Stimulated activated CD8-positive, alpha-beta memory T cell treated with anti-CD3 and anti-CD28 coated beads, Interleukin-12 subunit alpha, Interleukin-12 subunit beta, amount 100 ng/mL, for 1 hour (primary cell): ENCODE measurements at places on chromosomes 6 and 20.

DNA sequence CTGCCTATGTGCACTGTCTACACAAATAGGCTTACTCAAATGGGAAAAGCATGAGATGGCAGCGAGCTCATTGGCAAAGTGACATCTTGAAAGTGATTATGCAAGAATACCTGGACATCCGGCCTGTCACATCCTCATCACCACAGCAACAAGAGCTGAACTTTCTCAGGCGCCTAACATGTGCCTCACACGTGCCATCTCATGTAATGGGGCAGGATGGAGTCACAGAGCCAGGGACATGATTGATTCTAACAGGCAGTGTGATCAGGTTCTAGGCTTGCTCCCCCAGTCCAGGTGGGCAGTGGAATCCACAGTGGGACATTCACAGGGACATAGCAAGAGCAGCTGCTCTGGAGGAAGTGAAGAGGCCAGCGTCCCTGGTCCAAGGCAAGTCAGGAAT is 192.3 kb upstream of the SSTR4 start:
- DNase-seq: no peak

DNA sequence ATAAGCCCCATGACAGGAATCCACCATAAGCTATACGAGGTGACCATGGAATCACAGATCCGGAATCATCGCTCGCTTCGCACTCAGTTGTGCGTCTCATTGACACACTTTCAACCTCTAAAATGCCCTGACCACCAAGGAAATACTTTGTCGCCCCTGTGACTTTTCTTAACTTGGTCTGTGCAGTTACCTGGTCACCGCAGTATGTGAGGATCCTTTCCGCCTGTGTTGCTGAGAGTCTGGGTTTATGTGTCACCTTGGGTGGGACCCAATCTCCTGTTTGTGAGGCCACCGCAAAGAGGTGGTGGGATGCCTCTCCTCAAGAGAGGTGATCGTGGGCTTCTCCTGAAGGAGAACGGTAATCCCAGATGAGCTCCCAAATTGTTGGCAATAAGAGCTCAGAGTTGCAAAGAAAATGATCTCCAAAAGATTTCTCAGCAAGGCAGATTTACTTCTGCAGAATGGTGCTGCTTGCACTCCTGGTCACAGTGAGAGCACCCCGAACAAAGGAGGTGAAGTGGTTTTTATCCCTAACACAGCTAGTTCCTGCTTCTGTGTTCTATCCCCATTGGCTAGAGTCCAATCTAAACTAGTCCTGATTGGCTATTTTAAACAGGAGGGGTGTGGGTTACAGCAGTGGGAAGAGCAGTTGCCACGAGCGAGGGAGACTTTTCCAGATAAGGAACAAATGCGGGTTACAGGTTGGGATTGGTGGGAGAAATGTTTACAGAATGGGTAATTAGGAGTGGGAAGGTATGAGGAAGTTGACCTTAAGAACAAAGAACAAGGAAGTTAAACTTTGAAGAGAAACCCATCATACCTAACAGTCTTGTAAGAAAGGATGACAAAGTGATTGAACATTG is 9.1 kb upstream of the ZNFX1 start:
- DNase-seq: no peak

DNA sequence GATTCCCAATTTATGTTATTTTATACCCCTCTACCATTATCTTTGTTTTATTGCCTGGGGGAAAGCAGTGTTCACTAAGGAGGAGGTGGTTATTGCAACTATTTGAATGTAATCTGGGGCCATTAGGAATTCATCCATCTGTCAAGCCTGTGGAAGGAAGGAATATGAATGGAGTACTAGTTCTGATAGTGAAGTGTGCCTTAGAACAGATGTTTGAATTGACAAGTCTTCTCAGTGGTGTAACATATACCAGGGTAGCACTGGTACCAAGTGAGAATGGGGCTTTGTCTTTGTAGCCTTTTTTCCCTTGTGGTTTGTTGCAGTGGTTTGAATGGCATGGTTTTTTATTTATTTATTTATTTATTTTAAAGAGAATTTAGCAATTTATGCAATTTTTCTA is 27.9 kb upstream of the HDAC2 start:
- DNase-seq: no peak

DNA sequence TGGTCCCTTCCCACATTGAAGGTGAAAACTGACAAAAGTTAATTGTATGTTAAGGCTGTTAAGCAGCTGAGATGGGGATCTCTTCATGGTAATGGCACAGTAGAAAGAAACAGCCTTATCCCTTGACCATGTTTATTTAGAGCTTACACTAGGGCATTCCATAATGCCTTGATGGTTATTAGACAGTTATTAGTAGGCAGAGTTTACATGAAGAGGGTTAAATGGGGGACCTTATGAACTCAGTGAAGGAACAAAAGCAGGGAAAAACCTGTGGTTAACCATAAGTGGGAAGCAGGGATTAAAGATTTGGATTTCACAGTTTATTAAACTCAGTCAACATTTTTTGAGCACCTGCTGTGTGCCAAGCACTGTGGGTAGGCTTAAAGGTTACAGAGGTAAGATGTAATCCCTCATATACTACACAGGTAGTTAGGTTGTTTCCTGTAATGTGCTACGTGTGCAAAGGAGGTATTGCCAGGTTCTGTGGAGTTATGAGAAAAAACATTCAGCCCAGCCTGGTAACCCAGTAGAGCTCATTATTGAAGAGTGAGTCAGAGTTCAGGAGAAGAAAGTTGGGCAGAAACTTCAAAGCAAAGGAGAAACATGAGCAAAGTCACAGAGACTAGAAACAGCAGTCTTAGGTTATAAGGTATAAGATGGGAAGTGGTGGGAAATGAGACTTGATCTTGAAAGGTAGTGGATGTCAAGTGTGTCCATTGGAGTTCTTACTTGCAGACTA is 32.3 kb upstream of the GNRH2 start:
- DNase-seq: no peak

DNA sequence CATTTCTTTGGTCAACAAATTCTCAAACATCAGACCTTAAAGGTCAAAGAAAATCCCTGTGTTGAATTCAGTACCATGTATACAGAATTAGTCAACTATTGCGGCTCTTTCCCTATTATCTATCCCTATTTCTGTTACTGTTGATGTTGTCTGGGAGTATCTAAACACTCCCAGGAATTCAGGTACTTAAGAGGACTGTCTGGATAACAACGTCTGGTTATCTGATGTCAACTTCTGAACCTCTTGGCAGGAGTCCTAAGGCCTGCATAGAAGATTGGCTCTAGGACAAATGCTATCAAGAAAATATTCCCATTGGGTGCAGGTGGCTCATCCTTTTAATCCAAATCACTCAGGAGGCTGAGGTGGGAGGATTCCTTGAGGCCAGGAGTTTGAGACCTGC is 255.6 kb downstream of the KHDC1L start:
- DNase-seq: no peak

DNA sequence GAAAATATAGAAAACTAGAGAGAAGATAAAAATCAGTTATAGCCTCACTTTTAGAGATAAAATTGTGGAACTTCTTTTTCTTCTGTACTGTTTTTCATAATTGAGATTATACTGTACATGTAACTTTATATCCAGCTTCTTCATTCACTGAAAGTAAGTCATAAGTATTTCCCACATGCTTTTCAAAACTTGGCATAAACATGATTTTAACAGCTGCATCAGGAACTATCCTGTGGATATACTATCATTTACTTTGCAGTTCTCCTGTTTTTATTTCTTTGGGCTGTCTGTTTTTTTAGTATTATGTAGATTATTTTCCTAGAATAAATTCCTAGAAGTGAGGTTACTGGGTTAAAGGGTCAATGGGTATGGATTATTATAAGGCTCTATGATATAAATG is 14.8 kb downstream of the DSTN start:
- no peak for DNase-seq

GRCh38 chr20:16407251-16408067 is 165.8 kb downstream of the KIF16B start:
- DNase-seq: no peak

GRCh38 chr6:148324297-148324985 is 18.2 kb upstream of the SASH1 start:
- no peak for DNase-seq

DNA sequence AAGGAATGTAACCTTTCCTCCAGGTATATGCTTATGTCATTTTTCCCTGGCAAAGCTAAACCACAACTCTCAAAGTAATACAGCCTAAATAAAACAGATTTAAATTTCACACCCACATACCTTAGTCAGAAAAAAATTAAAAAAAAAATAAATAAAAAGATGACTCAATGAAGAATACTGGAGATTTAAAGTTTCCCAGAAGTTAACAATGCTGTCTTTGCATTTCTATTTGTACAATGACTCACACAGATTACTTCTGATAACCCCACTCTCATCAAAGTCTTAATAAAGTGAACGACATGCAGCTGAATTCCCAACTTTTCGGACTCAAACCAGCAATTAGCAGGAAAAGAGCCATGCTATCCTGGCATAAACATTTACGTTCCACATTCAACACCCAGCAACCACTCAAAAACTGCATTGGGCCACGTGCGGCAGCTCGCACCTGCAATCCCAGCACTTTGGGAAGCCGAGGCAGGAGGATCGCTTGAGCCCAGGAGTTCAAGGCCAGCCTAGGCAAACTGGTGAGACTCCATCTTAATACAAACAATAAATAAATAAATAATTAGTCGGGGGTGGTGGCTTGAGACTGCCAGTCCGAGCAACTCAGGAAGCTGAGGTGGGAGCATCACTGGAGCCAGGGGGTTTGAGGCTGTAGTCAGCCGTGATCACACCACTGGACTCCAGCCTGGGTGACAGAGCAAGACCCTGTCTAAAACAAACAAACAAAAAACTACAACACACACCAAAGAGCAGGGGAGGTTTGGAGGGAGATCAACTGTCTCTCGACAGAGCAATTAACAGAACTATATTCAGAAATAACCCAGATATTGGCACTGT is 130.5 kb downstream of the WDR27 start:
- DNase-seq: no peak

DNA sequence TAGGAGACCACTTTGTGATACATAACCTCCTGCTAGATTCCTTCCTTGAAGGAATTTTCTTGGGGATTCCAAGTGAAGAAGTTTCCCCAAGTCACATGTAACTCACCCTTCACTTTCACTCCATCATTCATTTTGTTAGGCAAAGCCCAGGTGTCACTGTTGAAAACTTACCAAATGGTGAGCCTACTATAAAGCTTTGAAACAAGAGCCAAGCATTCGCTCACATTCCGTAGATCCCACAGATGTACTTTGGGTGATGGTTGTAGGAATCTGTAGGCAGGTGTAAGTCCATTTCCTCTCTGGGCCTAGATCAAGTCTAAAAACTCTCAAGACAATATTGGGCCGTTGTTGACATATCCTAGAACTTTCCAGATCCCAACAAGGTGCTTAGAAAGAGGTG is 74.1 kb downstream of the PRDM1 start:
- DNase-seq: no peak

DNA sequence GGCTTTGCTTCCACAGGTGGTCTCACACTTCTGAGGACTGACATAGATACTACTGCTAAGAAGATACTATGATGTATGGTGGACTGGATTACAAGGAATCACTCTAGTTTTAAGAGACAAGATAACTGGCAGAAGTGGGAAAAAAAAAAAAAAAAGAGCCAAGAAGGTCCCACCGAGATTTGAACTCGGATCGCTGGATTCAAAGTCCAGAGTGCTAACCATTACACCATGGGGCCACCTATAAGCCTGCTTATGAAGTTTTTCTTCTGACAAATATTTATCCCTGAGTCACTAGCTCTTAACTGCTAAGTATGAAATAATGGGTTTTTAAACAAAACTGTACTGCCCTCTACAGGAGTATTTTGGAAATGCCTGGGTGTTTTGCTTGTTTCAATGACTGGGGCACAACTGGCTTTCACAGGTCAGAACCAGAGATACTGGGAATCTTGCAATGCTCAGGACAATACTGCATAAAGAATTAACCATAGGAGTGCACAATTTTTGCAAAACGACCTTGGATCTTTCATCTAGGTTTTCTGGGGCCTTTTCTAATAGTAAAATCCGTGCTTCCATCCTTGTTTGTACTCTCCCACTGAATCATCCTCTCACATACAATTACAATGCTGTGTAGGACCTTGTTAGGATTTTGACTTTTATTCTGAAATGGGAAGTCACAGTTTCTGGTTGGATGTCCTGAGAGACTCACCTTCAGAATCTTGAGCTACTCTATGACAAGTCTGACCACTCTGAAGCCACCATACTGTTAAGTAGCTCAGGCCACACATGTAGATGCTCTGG is 116.3 kb downstream of the OR2B2 start:
- peak; percentile 41 for DNase-seq

DNA sequence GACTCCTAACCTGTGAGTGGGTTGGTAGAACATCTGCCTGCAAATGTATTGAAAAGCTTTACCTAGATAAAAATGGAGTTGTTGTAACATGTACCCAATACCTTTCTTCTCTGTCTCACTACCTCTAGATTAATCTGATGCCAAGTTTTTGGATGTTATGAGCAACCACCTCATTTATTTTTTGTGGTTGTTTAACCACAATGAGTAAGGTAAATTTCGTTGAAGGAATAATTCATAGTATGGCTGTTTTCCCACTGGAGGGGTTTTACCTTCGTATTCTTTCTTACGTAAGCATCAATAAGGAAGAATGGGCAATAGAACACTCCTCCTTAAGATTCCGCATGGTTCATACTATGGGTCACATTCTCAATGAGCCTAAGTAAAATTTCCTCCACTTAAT is 165.4 kb downstream of the CDH26 start:
- DNase-seq: no peak

DNA sequence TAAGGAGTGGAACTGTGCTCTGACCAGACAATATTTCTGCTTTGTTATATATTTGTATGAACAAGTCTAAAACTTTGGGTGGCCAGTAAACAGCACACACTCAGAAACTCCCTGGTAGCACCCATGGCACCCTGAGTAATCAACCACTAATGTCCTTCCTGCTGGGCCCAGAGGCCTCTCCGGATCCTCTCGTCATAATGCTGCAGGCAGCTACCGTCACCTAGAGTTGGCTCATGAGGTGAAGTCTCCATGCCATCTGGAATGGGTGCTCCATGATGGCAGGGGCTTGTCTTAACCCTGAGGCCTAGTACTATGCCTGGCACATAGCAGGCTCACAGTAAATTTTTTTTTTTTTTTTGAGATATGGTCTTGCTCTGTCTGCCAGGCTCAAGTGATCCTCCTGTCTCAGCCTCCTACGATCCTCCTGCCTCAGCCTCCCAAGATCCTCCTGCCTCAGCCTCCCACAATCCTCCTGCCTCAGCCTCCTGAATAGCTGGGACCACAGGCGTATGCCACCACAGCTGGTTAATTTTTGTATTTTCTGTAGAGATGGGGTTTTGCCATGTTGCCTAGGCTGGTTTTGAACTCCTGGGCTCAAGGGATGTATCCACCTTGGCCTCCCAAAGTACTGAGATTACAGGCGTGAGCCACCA is 3.0 kb upstream of the SDCBP2 start:
- no peak for DNase-seq

DNA sequence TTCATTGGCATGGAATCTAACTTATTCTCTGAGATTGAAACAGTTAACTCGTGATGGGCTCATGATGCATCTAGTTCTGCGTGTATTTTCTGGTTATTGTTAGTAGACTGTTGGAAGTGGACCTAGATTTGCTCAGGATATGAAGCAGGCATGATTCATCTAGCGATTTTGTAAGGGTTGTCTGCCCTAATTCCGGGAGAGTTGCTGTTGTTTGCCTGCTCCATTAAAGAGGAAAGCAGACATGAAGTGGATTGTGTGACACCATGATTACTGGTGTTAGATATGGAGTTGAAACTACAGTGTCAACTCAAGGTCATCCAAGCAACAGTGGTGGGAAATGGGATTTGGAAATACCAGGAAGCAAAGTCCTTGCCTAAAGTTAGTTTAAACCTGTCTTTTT is 41.0 kb downstream of the SOX4 start:
- DNase-seq: no peak
